Stimulated activated CD4-positive, alpha-beta T cell treated with anti-CD3 and anti-CD28 coated beads, Interleukin-1b, Interleukin-23, amount 100 ng/mL, for 24 hours (primary cell): ENCODE measurements at places on chromosomes 1 and 21.

DNA sequence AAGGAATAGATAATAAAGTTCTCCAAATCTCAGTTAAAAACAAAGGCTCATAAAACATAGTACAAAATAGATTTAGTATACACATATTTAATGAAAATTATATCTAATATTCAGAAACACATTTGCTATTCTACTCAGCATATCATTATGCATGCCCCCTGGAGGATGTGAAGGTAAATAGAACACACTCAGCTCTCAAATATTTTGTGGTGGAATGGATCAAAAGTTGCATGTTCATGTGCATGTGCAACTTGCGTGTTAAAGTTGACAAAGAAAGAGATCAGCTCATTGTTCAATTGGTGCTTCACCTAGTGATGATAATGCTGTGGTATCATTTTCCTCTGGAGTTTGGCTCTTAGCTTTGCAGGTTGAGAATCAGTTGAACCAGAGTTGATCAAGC, 4.9 kb upstream of the ZNF644 start:
- DNase-seq, result no peak

- no peak for DNase-seq
These were observed 9.3 kb upstream of the ETS2 start for GRCh38 chr21:38796424-38796823.

GRCh38 chr1:215473943-215474342, 93.2 kb upstream of the KCTD3 start:
- no peak for DNase-seq

DNA sequence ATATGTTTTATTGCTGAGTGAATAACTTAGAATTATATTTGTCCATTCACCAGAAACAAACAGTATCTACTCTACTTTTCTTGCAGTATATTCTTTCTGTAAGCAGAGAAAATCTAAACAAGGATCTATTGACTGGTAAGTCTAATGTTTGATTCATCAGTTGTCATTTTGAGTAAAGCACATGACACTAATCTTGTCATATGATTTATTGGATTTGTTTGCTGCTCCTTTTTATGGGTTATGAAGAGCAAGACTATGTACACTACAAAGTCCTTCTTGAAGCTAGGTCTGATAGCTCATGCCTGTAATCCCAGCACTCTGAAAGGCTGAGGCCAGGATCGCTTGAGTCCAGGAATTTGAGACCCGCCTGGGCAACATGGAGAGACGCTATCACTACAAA, 23.3 kb downstream of the KMO start:
- DNase-seq, result no peak
